ENCODE measurements at places on chromosomes 5 and 9. TPM values are rescaled to one million over a fixed set of nuclear protein-coding genes. Genes with fewer than 3 reads are reported as not detected.
A peak's percentile ranks its signal among the peaks of the same experiment; 100 is the strongest.

DNA sequence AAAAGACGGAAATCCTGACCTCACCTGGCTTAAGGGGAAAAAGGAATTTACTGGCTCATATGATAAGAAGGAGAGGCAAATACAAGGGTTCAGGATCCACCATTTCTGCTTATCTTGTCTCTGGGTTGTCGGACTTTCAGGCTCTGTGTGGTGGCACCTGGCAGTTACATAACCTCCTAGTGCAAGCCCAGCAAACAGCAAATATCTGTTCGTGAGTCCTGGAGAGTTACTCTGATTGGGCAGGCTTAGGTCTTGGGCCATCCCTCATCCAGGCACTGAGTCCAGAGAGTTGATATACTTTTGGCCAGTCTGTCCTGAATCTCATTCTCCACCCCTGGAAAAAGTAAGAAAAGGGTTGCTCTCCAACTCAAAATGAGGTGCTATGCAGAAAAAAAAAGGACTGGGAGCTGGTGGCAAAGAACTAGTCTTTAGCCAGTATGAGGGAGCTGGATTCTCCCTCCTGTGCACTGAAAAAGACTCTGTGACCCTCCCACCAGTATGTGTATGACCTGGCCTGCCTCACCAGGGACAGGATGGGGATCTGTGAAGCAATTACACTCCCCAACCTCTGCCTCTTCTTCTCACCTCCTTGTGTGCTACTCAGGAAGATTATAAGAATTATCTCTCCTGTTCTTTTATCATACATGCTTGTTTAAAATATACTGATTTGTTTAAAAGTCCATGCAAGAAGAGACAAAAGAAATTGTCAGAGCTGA, 282.9 kb downstream of the ARHGAP26 start:
- no peak for DNase-seq

GRCh38 chr9:84139296-84140070, 158.9 kb downstream of the RMI1 start:
- DNase-seq: peak; percentile 35

- no peak for DNase-seq
Measured at GRCh38 chr9:112809906-112810305, 59.3 kb downstream of the SNX30 start.

GRCh38 chr9:111038331-111039230, at the start of gene LPAR1:
LPAR1 (minus strand) TSS chr9:111038470; CDS start chr9:110972117, 66,353 bp downstream.
- peak; percentile 52 for DNase-seq

DNA sequence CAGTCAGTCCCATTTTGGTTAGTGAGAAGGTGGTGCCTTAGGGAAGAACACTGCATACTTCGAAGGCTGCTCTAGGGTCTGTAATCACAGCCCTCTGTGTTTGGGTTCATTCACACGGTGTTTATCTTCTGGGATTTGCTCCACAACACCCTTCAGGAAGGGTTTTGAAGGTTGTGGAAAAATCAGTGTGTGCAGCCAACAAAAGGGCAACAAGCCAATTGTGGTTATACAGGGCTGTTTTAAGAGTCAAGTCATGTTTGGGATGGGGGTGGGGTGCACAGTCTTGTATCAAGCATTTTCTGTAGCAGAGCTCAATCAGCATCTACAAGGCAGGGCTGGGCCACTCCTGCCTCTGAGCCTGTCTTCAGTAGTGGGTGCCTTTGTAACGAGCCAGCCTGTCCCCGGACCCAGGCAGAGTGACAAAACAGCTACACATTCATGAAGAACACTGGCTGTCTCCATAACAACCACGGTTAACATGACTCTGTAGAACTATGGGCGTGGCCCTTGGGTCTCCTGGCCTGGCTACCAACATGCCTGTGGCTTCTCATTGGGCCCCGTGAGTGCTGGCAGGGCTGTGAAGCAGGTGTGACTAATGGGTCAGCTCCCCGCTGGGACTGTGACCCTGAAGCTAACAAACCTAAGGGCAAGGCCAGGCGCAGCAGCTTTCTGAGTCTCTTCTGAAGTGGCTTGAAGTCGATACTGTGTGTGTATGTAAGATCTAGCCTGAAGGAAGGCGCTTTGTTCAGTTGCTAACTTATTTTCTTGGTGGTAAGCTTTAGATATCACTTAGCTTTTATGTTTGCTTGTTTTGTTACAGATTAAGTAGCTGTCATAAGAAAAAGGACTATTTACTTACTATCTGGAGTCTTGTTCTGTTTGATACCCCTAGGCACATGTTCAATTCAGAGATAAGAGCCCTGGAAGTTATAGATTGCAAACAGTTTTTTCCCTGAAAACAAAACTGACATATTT, 27.9 kb upstream of the GOLM1 start:
- DNase-seq: peak; percentile 3

- DNase-seq: no peak
Measured at GRCh38 chr9:132408521-132408920, 1.5 kb upstream of the CFAP77 start.

- DNase-seq: no peak
Measured at GRCh38 chr9:20355022-20355421, 267.3 kb downstream of the MLLT3 start.

DNA sequence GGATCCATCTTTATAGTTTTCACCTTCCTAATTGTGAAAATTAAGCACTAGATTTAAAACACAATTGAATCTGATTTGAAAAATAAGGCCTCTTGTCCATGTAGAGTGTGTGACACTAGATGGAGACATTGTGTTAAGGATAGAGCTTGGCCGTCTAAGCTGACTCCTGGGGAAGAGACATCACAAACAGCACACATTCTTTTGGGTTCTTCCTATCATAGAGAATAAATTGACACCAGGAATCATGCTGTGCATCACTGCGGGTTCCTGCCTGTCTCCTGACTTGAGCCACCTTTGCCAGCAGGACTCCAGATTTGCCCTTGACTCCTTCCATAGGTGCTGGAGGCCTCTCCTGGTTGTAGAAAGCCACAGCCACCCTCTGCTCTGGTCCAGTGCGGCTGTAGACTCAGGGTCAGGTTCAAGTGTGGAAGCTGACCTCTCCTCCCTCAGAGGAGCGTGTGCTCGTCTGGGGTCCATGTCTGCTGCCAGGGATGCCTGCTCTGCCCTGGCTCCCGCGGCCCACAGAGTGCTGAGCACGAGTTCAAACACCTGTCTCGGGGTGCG, 11.2 kb downstream of the ROPN1L start:
- peak; percentile 78 for DNase-seq

DNA sequence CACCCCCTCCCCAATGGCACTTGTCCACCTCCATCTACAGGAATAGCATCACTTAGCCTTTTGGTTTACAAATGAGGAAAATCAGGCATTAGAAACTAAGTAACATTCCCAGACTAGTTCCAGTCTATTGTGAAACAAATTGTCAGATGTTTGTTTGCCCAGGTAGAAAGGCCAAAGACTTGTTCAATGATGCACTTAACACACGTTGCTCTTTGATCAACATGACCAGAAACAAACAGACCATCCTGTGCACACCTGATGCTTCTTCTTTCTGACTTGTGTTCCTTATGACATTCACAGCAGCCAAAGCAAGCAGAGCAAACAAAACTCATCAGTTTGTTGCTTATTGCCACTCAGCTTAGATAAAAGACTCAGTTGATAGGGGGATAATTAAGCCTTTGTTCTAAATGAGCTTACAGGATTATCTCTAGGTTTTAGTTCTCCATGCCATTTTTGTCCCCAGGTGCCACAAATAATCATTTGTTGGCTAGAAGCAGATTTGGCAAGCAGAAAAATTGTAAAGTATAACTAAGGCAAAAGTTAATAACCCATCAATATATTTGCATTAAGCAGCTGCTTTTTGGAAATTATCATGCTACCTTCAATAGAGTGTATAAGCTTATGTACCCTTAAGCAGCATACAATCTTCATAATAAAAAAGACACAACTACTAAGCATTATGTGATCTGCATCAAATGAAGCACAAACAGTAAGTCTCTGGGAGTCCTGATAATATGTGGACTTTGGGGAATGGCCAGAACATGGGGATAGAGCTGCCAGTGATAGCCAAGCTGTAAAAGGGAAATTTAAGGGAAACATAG, 26.3 kb upstream of the FST start:
- no peak for DNase-seq

The ABL1 gene
- 78.6 TPM for total RNA-seq

The BAAT gene
- 0.17 TPM for total RNA-seq

The B4GALT1 gene
- 31.0 TPM for total RNA-seq

The TBC1D9B gene
- total RNA-seq: 77.0 TPM

The TRIM14 gene
- 5.4 TPM for total RNA-seq

The DMRTA1 gene
- total RNA-seq: 0.41 TPM
